Iris pigment epithelial cell (primary cell): ENCODE measurements at places on chromosomes 2 and 18.

DNA sequence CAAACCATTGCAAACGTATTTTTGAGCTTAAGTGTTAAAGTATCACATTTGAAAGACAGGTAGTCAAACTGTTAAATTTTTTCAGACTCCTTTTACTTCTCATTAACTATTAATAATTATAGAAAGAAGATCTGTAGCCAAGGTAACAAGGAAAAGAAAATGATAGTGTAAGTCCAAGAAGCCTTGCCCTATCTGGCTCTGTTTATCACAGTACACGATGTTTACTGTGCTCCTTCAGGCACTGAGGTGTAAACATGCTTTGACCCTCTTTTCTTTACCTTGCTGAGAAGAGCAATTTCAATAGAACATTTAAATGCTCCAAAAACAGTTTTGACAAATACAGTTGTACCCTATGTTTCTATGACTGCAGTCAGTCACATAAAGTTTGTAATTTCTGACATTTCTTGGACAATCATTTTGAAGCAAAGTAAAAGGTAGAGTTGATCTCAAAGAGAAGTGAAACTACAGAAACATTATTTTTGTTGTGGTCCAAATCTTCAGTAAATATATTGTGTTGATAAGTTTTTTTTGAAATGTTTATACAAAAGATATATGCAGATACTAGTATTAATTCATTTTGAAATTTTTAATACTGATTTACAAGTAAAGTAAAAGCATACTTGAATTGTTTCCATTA, 152.6 kb upstream of the KYNU start:
- DNase-seq: no peak

DNA sequence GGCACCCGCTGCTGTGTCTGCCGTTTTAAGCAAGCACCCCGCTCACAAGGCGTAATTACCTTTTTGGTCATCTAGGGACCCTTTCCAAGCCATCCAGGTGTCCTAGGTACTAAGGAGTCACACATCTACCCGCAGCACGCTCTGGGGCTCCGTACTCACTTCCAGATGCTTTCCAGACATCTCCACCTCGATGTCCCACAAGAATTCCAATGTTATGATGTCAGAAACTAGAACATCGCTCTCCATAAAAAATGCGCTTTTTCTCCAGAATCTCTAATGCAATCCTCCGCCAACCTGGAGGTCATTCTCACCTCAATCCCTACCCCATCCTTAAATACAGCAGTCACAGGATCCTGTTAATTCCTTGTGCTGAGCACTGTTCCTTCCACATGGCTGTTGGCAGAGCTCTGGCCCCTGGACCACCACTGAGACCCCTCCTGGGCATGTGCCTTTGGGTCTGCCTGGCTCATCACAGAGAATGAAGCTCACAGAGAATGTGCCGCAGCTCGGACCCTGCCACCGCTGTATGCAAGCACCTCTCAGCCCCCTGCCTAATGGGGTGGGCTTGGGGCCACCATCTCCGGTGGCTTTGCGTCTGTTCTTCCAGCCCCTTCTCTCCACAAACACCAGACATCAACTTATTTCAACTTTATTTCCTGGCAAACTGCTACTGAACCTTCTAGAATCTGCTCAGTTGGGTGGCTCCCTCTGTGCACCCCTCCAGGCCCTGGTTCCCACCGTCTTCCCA, 4.6 kb upstream of the PXDN start:
- no peak for DNase-seq

DNA sequence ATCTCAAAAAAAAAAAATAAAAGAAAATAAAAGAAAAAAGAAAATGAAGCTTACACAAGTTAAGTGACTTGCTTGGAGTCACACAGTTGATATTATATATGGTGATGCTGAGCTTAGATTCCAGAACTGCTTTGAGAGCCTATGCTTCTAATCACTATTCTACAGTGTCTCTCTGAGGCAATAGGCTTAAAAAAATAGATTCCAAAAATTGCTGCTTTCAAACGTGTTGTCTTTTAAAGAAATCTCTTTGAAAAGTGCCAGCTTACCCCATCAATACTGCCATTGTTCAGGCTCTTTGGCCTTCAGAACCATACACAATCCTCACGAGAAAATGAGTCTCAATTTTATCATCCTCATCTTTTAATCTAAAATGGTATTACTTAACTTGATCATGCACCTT, 102.6 kb downstream of the CDK15 start:
- DNase-seq: peak; percentile 64

- no peak for DNase-seq
Measured at GRCh38 chr2:207876842-207877535, 107.3 kb upstream of the FZD5 start.

GRCh38 chr2:237258116-237258515, 155.8 kb downstream of the COL6A3 start:
- no peak for DNase-seq

GRCh38 chr2:235295831-235296230, 198.0 kb upstream of the AGAP1 start:
- no peak for DNase-seq

DNA sequence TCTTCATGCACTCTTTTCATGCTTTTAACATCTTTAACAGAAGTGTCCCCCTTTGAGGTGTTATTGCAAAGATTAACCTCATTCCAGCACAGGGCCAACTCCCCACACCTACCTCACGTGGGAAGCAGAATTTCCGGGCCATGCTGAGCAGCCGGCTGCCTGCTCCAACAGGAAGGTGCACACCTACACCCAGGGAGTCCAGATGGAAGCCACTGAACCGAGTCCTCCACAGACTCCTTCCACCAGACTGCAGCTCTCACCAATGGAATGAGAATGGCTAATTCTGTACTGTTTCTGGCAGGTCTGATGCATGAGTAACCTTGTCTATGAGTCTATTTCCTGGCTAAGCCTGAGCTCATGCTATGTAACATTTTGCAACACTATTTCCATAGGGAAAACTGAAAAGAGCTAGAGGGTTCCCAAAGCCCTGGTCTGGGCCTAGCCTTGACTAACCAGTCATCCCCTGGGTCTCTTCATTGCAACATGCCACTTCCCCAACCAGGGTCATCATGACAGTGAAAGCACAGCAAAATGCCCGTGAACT, 11.0 kb downstream of the ERFE start:
- peak; percentile 96 for DNase-seq

DNA sequence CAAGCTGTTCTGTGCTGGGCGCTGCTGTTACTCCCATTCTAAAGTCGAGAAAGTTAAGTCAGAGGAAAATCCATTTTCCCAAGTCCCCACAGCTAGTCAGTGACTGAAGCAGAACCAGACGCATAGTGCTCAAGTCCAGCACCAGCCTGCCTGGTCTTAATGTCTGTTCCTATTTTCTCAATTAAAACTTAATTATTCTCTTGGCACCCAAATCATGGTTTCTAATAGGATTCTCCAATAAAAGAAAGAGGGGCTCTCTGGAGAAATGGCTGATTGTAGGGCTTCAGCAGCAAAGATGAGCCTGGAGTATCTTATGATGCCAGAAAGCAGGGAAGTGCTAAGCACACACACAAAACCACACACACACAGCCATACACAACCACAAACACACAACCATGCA, 531.0 kb upstream of the SALL3 start:
- DNase-seq: no peak

- no peak for DNase-seq
Measured at GRCh38 chr18:24421831-24422230, 4.6 kb upstream of the IMPACT start.
